ENCODE measurements at places on chromosomes 11 and 22.
A peak's percentile ranks its signal among the peaks of the same experiment; 100 is the strongest.

- DNase-seq = peak; percentile 64
Observed at GRCh38 chr22:22865311-22866072, 22.1 kb upstream of the IGLL5 start.

DNA sequence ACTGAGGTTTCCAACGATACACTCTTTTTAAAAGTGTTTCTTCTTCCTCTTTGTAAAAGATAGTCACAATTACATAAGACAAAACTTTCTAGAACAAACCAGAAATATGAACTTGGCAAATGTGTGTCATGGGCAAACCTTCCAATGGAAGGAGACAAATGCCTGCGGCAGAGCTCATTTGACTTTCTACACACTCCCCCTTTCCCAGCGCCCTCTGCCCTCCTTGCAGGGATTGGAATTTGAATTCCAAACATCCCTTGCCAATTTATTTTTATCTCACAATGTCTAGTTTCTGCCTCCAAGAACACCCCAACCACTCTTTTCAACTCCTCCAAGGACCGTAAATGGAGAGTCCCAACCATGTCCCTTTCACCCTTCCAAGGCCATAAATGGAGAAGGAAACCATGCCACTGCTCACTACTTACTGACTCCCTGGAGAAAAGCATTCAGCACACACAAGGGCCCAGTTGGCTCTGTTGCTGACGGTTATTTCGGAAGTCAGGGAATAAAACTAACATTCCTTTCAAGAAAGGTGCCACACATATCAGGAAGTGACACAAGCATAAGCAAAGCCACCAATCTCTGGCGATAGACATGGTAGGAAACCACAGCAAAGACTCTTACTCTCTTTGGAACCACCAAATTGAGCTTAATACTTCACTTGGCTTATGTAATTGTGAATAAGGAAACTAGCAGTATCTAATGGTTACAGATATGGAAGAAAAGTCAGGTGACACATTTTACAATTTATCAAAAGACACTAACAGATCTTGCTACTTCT, 15.0 kb upstream of the ESAM start:
- DNase-seq = no peak

- no peak for DNase-seq
Observed at GRCh38 chr11:33507356-33507755, 193.3 kb downstream of the C11orf91 start.

- DNase-seq = peak; percentile 64
Observed at GRCh38 chr11:11577932-11578911, 43.6 kb downstream of the GALNT18 start.

DNA sequence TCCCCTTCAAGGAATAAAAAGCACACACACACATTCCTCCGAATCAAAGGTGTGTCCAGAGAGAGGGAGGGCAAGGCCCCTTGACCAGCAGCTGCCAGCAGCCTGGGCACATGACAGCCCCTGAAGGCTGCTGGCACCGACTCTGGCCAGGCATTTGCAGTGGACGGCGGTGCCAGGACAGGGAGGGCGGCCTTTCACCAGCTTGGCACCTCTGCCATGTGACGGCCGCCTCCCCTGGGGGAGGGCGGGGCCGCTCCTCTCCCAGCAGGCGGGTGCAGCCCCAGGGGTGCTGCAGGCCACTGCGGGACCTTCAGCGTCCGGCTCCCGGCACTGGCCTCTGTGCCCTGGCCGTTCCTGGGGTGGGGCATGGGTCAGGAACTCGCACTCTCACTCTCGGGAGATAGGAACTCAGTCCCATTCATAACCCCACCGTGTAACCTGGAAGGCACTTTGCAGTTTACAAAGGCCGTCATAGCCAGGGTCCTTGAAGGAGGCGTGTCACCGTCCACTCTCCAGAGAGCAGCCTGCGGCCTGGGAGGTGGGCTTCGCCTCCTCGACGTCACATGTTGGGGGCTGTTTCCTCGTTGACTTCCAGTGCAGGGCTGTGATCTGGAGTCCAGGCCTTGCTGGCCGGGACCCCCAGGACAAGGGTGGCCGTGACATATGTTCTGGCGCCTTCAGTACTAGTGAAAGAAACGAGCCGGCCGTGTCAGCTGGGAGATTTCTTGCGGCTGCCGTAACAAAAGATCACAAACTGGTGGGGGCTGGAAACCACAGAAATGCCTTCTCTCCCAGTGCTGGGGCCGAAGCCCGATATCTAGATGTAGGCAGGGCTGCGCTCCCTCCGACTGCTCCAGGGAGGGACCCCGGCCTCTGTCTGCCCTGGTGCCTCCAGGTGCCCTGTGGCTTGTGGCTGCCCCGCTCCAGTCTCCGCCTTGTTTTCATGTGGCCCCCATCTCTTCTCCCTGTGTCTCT, 39.9 kb upstream of the SMIM38 start:
- DNase-seq = no peak

- DNase-seq = no peak
Observed at GRCh38 chr22:19897726-19898125, 43.1 kb upstream of the GNB1L start.

DNA sequence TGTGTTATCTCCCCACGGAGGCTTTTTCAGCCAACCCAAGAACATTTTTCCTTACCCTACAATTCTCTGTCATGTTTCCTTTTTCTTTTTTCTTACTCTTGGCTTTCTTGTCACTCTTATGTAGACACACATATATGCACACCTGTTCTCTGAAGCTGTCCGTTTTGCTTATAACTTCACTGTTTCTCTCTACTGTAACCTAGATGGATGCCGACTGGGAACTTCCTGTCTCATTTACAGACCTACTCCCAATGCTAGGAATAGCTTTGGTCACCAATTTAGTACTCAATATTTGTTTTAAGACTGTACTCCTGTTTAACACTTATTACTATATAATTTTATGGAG, 9.9 kb upstream of the CASP12 start:
- no peak for DNase-seq

DNA sequence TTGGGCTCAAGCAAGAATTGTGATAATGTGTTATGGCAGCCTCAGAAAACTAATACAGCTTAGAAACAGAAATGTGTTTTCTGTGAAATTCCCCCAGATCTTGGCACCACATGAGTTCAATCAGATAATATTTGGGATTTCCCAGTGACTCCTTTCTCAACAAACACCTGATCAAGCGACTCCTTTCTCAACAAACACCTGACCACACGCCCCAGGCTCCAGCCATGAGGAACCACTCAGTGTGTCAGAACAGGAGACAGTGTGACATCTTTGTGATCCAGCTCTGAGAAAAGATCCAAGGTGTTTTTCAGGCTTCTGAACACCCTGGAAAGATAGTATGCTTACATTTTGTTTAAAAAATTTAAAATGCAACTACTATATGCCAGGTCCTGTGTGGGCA, 1.9 kb upstream of the UVRAG start:
- no peak for DNase-seq

- no peak for DNase-seq
Observed at GRCh38 chr11:86209806-86210657, 34.5 kb upstream of the EED start.

DNA sequence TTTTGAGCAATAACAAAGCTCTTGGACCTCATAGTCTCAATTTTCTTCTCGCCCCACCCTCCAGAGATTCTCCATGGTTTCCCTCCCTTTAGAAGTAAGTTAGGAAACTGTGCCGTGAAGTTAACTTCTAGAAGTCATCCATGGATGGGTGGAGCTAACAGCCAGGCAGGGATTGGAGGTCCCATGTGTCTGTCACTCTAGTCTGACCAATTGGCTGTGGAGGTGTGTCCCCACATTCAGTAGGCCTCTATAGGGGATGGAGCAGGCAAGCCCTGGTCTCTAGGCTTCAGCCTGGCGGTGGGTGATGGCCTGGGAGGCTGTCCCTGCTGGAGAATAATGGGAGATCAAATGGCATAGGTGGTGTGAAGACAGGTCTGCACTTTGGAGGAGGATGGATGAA, 50.7 kb downstream of the TP53I11 start:
- DNase-seq = no peak

DNA sequence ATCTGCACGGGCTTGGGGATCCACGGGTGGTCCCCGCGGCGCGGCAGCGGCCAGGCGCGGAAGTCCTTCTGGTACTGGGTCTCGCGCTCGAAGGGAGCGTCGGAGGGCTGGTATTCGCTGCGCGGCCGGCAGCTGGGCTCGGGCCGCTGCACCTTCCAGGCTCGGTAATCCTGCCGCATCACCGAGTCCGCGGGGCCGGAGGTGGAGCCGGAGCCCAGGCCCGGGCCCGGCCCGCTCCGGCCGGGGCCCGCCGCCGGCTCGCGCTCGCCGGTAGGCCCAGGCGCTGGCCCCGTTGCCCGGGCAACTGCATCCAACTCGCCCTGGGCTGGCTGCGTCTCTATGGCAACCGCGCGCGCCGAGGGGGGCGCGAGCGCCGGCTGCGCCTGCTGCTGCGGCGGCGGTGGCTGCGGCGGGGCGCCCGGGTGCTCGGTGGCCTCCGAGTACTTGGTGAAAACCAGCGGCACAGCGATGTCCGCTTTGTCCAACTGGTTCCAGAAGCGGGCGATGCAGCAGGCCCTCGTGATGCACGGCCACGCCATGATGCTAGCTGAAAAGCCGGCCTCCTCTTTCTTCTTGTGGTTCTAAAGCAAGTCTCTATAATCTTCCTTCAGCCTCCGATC, 897 bp downstream of the MAP6 start:
- no peak for DNase-seq

- no peak for DNase-seq
Observed at GRCh38 chr11:13338019-13338426, 60.4 kb downstream of the BMAL1 start.

DNA sequence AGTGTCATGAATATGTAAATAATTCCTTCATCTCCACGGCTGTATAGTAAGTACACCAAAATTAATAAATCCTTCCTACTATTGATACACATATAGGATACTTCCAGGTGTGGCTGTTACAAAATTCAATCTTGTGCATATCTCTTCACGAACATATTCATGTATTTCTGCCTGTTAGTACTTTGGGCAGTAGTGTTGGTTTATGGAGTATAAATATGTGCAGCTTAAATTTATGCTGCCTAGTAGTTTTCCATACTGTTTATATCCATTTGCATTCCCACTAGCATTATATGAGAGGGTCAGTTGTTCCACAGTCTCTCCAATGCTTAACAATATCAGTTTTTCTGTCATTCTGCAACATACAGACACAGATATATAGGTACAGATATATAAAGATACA, 3.9 kb upstream of the OR5M8 start:
- no peak for DNase-seq

DNA sequence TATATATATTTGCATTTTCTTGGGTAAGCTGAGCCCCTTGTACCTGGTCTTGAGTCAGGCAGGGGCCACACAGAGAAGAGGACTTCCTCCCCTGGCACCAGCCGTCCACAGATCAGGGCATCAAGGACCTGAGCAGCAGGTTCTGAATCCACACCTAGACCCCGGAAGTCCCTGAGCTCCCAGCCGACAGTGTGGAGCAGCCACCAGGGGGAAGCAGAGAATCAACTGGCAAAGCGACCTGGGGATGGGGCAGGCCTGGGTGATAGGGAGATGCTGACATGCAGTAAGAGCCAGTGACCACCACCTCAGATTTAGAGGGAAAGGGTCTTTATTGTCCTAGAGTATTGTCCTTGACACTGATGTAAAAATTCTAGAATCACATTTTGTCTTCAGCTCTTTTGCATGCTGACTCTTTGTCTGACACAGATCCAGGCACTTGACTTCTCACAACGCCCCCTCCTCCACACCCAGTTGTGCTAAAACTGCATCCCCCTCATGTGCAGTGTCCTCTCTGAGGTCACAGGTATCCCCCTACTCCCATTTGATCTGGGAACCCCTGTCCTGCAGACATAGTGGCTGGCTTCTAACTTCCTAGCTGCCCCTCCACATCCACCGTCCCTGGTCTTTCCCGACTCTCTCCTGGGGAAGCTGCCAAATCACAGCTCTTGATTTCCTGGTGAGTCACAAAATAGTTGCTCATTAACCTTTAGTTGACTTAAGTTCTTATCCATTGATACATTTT, 109.3 kb downstream of the GGTLC2 start:
- peak; percentile 75 for DNase-seq

DNA sequence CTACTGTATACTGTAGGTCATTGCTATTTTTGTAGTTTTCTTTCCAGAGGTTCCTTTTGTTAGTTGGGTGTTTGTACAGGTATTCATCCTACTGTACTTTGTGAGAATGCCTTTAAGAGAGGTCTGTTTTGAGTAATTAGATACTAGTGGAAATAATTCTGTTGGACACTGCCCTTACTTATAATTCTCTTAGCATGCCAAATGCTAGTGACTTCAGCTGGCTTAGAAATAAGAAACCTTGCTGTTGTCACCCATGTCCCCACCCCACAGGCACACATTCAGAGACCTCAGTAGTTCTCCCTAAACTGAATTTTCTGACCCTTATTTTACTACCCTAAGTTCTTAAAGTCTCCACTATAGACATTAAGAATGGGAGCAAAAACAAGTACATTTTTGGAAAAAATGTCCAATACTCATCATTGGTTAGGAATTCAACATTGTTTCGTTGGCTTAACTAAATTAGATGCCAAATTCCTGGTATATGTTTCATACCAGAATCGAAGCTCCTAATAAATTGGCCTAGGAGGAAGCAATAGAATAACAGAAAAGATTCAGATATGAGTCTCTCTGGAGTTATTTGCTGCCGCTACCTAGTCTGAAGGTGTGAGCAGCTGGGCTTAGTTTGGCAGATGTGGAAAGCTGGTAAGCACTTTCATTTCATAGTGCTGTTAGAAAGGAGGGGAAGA, 28.4 kb downstream of the ZNF143 start:
- no peak for DNase-seq

DNA sequence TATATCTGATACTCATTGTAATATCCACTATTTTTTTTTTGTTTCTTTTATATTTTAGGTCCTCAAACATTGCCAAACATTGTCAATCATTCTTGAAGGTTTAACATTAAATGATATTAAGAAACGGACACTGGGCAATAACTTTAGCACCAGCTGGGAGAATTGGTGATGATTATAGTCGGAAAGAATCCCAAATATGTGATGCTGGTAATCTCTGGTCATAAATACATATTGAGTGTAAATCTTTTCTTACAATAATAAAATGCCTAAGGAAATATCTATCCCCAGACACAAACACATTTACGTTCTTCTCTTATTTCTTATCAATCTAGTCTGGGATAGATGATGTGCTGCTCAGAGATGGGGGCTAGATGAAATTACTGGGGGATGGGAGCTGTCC, 25.2 kb downstream of the OR51E2 start:
- no peak for DNase-seq

GRCh38 chr11:112322173-112322790, 61.6 kb upstream of the PLET1 start:
- DNase-seq = peak; percentile 49

DNA sequence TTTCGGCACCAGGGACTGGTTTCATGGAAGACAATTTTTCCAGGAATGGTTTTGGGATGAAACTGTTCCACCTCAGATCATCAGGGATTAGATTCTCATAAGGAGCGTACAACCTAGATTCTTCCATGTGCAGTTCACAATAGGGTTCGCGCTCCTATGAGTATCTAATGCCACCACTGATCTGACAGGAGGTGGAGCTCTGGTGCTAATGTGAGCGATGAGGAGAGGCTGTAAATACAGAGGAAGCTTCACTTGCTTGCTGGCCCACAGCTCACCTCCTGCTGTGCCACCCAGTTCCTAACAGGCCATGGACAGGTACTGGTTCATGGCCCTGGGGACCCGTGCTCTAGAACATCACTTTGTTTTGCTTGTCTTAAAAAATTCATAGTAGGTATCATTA, 41.8 kb upstream of the AMPD3 start:
- no peak for DNase-seq

Measured in vagina (tissue), 2 donors.